OCI-M1 (cell line): ENCODE measurements at places on chromosomes 2 and 18.
A peak's percentile ranks its signal among the peaks of the same experiment; 100 is the strongest.

GRCh38 chr2:222891890-222892289 is 31.1 kb downstream of the ACSL3 start:
- no peak for DNase-seq

- no peak for DNase-seq
These were observed 29.0 kb downstream of the LGALSL start for GRCh38 chr2:64482765-64483504.

DNA sequence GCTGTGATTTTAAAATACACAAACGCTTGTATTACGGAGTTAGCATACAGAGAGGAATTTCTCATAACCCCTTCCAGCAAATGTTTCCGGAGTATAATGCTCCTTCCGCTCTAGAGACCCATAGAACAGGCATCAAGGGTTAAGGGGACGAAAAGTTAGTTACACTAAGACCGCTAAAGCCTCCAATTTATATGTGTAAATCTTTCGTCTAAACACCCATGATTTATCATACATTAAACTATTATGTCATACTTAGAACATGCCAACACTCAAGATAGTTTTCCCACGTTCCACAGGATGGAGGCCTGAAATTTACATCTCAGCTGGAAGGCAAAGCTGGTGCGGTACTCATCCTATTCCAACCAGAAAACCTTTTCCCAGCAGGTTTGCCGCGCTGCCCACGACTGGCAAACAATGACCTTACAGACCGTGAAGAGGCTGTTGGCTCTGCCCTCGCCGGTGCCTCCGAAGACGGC is 650 bp downstream of the ORMDL1 start:
- DNase-seq = peak; percentile 77

GRCh38 chr2:236687296-236687965 is 117.8 kb downstream of the ACKR3 start:
- no peak for DNase-seq

DNA sequence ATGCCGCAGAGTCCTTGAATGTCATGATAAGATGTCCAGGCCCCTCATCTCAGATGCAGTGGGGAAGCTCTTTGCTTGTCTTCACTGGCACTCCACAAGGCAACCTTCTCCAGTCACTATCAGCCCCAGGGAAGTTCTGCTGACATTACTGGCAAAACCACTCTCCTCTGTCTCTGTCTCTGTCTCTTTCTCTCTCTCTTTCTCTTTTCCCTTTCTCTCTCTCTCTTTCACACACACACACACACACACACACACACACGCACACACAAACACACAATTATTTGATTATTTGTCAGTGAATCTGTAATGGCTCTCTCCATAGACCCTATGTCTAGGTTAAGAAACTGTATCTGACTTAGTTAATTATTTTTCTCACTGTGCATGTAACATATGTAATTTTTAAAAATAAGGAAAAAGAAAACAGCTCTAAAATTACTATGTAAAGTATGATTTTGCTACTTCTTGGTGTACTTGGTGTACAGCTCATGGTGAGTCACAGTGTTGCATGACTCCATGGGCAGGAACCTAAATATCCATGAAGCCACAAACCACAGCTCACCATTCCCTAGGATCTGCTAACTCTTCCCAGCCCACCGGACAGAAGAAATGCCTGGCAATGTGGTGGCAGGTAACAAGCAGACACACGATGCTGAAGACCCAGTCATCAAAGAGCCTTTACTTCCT is 594.9 kb upstream of the ID2 start:
- no peak for DNase-seq

DNA sequence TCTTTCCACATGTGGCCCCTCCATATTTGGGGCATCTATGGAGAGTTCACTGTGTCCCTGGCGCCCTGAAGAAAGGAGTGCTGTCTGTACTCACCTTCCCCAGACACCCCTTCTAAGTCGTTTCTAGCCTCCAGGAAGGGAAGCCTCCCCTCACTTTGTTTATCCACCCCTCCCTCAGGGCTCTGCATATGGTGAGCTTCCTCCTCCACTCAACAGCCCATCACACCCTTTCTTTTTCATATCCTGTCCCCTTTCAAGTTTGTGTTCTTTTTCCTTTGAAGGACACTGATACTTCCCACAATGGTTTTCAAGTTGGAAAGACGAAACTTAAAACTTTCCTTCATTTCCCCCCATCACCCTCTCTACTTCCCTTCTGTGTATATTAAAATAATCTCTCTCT is 291.4 kb upstream of the POU3F3 start:
- no peak for DNase-seq

DNA sequence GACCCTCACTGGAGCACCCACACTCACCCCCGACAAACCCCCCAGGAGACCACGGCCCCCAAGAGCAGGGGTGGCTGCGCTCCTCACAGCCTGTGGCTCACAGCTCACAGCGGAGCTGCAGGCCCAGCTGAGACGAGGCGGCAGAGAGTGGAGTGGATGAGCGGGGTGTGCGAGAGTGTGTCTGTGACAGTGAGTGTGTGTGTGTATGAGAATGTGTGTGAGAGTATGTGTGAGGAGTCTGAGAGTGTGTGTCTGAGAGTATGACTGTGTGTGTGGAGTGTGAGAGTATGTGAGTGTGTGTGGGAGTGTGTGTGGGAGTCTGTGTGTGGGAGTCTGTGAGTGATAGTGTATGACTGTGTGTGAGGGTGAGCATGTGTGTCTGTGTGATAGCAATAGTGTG is 55.3 kb upstream of the ID2 start:
- peak; percentile 5 for DNase-seq

DNA sequence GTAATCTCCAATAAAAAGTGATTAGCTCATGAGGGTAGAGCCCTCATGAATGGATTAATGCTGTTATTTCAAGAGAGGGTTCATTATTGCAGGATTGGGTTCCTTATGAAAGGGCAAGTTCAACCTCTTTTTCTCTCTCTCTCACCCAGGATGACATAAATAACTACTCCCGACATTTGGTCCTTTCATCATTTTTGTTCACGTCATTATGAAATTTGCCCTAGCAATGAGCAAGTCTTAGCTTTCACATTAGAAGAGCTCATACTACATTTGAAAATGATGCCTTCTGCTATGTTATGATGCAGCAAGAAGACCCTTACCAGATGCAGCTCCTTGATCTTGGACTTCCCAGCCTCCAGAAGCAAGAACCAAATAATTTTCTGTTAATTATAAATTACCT is 152.5 kb downstream of the ICOS start:
- no peak for DNase-seq

DNA sequence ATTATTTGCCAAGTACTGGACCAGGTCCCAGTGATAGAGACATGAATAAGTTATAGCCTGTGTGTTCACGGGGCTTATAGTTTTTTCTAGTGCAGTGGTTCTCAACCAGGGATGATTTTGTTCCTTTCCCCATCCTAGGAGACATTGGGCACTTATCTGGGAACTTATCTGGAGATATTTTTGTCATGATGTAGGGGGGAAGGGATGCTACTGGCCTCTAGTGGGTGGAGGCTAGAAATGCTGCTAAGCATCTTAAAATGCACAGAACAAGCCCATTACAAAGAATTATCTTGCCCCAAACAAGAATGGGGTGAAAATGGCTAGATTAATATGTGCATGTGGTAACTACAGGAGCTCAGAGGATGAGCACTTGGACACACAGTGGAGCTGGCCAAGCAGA is 75.2 kb downstream of the KLHL29 start:
- peak; percentile 67 for DNase-seq

- peak; percentile 91 for DNase-seq
These were observed 137.7 kb downstream of the IRS1 start for GRCh38 chr2:226661789-226662545.

DNA sequence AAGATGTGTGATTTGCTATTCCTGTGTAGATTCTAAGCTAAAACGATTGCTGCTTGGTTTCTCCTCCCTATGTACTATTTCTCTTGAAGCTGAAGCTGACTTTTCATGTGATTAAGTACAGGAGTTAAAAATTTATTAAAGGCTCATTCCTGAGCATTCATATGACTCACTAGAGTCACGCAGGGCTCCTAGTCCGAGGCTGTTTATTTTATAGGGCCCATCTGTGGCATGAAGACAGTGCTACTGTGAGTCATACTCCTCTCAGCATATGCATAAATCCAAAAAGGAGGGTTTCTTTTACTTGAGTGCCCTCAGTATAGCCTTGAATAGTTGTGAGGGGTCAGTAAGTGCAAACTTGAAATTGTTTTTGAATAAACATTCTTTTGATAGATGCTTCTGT is 378.8 kb downstream of the PTPRM start:
- DNase-seq = no peak

GRCh38 chr2:5673145-5674025 is 18.8 kb upstream of the SOX11 start:
- no peak for DNase-seq

GRCh38 chr2:58156780-58157179 is 84.3 kb downstream of the FANCL start:
- no peak for DNase-seq

DNA sequence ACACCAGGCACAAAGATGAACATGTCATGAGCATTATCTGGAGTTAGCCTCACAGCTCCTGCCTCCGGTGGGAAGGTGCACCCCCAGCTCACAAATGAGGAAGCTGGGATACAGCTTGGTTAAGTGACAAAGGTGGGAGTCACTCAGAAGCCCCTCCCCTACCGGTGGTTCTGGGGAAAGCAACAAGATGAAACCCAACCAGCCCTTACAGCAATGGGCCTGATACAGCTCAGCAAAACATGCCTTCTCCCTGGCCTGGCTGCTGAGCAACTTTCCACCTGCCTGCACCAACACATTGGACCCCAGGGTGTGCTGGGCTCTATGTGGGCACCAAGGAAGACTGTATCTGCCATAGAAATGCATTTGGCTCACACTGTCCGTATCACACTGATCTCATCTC is 113.2 kb downstream of the GYPC start:
- DNase-seq = peak; percentile 15

- DNase-seq = peak; percentile 45
These were observed 252.6 kb downstream of the RND3 start for GRCh38 chr2:150234787-150235446.

DNA sequence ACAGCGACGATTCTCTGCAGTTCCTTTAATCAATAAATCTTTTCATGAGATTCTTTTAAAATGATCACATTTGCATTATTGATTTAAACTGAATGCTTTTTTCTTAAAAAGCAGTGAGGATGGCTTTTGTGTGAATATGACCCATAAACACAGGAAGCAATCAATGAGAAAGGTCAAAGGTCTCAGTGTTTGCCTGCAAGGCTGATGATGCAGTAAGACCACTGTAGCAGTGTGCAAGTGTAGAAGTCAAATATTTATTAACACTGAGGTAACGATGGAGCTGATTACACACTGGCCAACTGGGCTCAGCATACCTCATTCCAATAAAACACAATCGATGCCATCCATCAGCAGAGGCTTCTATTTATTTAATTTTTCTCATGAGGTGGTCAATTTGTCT is 633.5 kb downstream of the DCDC2C start:
- no peak for DNase-seq

DNA sequence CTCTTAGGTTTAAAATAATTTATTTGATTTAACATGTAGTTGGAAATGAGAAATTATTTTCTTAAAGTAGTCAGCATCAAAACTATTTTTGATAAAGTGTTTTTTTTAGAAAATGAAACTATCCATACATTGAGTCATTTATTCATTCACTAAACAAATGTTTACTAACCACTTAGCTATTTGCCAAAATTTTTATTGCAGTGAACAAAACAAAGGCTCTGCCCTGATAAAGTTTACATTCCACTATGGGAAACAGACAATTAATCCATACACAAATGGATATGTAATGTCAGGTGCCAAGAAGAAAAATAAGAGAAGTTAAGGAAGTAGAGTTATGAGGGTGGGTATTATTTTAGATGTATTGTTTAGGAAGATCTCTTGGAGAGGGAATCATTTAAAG is 19.1 kb upstream of the CCDC178 start:
- no peak for DNase-seq

DNA sequence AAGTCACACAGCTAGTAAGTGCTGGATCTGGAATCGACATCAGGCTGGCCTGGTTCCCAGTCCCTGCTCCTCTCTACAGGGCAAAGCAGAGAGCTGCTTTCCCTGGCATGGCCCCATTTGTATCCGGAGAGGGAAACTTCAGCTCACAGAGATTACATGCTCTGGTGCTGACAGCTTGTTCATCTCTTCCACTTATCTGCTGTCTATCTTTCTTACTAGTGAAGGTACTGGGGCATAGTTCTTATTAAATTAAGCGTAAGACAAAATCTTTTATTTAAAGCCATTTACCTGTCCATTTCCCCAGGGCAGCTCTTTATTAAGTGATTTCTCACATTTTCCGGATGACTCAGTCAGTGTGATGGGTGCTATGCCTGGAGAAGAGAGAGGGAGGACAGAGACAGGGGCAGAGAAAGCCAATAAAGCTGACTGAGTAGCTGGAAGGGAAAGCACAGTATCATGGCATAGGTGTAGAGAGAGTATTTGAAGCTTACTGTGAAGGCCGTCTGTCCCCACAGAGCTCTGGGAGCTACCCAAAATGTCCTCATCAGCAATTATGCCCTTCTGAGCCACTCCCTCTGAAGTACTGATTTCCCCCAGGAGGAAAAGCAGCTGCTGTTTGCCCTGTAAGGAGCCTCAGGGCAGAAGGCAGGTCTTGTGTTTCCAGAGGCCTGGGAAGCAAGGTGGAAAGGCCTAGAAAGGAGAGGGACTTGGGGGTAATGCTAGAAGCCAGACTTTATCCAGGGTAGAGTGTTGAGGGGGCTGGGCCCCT is 44.1 kb upstream of the EPAS1 start:
- DNase-seq = no peak

GRCh38 chr2:60947056-60947455 is 65.7 kb downstream of the REL start:
- no peak for DNase-seq

DNA sequence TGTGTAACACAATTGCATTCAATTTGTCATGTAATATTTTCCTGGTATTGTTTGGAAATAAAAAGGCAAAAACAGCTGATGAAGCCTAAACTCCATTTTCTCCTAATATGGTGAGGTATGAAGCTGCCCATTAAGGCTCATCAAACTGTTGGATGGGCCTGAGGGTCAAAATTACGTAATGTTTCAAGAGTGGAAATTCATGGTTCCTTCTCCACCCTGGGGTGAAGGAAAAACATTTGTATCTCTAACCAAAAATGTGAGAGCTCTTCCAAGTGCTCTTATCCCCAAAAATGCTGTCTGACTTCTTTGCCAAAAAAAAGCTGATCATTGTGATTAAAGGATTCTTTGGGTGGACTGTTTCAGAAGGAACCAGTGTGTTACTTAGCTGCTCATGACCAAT is 91.8 kb downstream of the ARHGAP28 start:
- DNase-seq = no peak

GRCh38 chr2:45888167-45888566 is 236.7 kb downstream of the PRKCE start:
- DNase-seq = peak; percentile 30

DNA sequence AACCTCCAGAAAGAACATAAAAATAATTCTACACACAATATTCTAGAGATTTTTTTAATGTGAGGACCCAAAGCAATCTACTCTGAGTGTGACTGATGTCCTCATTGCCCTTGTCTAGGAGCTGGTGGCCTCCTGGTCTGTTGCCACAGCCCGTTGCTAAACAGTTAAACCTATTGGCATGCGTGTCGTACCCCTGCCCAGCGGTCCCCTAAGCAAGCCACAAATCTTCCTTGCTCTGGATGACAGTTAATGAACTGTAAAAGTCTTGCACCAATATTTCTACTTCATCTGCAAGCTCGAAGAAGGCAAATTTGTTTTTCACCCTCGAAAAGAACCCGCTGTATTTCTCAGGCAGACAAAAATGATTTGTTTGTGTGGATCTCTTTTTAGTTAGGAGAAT is 489.1 kb upstream of the MEX3C start:
- DNase-seq = no peak

- DNase-seq = no peak
These were observed 298.2 kb downstream of the CDCA7 start for GRCh38 chr2:173652767-173653431.
